ENCODE measurements at places on chromosomes 5 and 9.
A peak's percentile ranks its signal among the peaks of the same experiment; 100 is the strongest.

GRCh38 chr5:93247105-93247504 is 333.9 kb downstream of the NR2F1-AS1 start:
- DNase-seq = no peak

GRCh38 chr9:120569556-120569955 is 10.4 kb downstream of the CDK5RAP2 start:
- DNase-seq = no peak

DNA sequence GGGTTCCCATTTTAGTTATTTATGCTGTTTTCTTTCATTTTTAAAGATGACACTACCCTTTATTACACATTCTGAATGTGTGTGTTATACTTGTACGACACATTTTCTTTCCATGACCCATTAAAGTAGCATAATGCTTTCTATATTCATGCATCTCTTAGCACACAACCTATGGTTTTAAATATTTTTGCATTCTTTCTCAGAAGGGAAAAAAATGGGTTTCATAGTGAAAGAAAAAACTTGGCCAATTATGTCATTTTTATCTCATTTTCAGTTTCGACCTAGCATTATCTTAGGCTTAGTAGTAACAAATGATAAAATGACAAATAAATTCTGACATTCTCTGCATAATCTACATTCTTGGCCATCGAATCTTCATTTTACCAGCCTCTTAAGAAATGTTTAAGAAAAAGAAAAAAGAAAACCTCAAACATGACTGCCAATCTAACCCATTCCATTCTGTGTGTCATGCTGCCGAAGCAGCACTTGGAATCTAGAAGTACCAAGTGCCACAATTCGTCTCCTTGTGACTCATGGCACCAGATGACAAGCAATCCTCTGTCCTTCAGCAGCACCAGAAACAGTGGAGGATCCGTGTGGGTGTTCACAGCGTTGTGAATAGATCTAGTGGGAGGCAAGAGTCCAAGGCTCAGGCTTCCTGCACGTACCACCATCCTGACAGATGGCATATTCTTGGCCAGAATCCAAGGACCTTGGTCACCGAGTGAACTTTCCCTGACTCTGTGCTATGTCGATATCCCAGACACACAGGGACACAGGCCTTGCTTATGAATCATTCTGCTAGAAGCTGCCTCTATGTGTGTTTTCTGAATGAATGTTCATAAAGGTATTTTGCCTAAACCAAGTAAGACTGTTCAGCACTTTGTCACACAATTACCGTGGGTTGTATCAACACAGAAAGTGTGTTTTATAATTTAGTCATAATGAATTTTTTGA is 502.7 kb downstream of the NR2F1-AS1 start:
- DNase-seq = peak; percentile 98

DNA sequence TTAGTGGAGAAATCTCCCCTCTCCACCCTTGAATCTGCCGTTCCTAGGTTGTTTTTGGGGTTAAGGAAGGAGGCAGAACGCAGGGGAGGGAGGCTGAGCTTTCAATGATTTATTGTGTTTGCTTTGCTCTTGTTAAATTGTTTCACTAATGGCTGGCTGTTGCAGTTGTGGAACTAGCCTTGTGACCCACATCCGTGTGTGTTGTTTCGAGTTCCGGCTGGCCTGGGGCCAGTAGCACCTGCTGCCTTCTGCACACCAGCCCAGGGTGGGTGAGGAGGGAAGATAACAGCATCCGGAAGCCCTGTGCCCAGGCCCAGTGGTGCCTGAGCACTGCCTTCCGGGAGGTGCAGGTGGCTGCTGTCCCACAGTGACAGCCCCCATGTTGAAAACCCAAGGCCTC is 3.6 kb downstream of the ERGIC1 start:
- no peak for DNase-seq

DNA sequence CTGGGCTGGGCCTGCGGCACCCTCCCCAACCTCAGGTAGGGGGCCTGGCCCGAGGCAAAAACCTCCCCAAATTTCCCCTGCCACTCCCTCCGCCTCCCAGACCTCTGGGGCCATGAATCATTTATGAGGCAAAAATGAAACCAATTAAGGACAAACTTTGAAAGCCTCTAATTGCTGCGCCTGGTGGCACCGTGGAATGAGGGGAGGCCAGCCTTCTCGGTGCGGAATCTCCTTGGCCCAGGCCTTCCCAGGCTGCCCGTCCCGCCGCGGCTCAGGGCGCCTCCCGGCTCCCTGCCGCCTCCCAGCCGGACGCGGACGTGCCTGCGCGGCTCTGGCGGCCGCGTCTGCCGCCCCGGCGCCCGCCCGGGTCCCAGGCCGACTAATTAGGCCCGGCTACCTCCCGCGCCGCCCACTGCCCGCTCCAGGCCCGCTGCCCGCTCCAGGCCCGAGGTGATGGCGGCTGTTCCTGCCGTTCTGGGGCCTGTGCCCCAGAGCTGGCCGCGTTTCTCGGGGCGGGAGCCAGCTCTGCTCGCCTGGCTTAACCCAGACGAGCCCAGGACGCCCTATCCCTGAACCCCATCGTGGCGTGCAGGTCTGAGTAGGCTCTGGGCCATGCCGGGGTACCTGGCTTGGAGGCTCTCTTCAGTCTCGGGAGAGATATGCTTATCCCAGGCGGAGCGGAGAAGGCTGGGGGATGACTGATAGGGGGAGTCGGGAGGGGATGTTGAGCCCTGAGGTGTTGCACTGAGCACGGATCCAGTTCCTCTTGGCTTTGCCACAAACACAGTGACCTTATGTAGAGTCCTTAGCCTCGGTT is 20.1 kb downstream of the CXXC5 start:
- peak; percentile 67 for DNase-seq

- no peak for DNase-seq
These were observed 778.1 kb upstream of the WWC1 start for GRCh38 chr5:167513381-167513780.

DNA sequence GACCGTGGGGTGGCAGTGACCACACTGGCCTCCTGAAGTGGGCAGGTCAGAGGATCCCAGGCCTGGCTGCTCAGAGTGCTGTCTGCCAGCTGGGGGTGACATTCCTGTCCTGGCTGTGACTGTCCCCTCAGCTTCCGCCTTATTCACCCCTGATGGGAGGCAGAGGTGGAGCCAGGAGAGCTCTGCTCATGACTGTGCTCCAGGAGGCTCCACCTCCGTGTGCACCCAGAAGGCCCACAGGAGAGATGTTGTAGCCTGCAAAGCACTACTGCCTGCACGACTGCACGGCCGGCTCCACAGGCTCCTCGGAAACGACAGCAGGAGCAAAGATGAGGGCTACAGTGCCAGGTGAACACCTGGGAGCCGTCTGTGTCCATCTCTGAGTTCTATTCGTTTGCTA is 60.9 kb downstream of the ROPN1L start:
- no peak for DNase-seq

- no peak for DNase-seq
These were observed 29.2 kb upstream of the NSMF start for GRCh38 chr9:137488327-137488653.

DNA sequence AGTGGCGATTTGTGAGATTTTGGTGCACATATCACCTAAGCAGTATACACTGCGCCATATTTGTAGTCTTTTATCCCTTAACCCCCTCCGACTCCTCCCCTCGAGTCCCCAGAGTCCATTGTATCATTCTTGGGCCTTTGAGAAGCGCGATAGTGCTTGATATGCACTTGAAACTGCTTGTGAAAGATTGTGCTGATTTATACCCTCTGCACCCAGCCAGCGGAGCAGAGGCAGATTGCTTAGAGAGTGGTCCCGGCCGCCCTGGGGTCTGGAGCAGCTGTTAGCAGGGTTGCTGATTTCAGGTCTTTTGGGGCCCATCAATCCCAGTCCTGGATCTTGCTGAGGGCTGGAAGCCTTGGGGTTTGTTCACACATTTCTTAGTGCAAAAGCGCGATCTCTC is 13.0 kb upstream of the FAM240B start:
- DNase-seq = no peak

DNA sequence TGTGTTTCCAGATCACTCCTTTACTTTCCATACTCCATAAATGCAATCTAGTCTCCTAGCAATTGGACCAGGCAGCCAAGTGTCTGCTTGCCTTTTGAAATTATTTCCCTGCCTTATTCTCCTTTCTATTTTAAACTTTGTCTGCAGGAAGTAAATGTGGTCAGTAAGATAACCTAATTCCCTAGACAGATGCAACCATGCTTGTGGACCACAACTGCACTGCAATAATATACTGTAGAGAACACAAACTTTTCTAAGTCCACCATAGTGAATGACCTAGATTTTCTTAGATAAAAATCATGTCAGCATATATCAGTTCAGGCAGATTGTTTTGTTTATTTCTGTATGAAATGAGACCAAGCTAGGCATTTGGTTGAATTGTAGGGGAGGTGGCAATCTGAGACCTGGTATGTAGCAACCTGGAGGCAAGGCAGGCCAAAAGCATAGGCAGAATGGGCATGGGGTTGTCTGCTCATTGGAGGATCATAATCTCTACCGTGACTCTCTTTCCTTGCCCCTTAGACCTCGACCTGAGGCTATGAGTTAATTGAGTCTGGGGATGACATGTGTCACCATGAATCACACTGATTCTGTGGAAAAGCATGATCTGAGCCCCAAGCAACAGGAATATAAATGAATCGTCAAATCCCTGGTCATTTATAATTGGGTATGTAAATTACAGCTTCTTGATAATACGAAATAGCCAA is 20.7 kb downstream of the ACTL7B start:
- DNase-seq = peak; percentile 28

DNA sequence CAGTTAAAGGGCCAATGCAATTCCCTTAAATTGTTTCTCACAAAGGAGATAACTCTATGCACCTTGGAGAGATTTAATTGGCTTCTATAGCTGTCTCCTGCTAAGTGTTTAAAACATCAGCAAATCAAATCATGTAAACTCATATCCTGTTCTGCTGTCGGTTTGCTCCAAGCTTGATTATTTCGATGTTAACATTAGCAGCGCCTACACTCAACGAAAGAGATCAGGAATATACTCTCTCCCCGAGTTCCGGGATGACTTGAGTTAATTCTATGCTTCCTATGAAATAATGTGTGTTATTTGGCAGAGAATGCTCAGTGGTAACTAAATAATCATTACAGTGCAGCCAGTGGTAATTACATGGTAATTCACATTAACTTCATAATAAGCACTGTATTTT is 338.6 kb downstream of the EBF1 start:
- no peak for DNase-seq

GRCh38 chr9:135215571-135216161 is 128.2 kb downstream of the OLFM1 start:
- DNase-seq = no peak

DNA sequence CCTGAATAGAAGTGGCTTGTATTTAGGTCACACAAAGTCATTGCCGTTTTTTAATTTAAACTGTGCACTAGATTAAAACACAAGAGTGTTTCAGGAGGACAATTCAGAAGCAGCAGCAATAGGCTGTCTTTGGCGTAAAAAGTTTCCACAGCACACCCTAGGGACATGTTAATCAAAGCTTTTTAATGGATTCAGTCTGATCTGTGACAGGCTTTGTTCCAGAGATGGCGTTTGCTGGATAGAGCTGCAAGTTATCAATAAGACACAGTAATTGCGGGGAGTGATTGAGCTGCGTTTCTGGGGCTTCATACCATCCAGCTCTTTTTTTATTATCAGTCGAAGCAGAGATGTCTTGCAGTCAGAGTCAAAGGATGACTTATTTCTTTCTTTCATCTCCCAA is 300.3 kb downstream of the ZNF608 start:
- DNase-seq = no peak

GRCh38 chr5:179536676-179537075 is 13.7 kb upstream of the RUFY1 start:
- DNase-seq = no peak

GRCh38 chr5:14998491-14998890 is 126.9 kb upstream of the ANKH start:
- no peak for DNase-seq

DNA sequence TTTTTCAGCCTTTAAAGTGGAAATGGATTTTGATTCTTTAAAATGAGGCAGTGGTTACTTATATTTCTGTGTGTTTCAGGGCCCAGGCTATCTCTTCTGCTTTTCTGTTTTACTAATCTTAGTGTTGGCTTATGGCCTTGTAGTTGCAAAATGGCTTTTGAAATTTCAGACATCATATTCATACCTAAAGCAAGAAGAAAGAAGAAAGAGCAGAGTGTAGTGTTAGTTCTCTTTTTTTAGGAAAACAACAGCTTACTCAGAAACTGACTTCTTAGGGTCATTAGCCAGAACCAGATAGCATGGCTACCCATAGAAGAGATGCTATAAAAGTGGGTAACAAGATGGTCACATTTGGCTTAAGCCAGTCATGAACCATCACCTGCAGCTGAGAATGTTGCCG is 20.9 kb downstream of the ZBED3 start:
- no peak for DNase-seq

- DNase-seq = peak; percentile 98
These were observed 246.9 kb upstream of the GAS1 start for GRCh38 chr9:87193925-87194868.

GRCh38 chr5:73861313-73861988 is 235.5 kb downstream of the ARHGEF28 start:
- peak; percentile 11 for DNase-seq

GRCh38 chr5:55604611-55605067 is 69.9 kb upstream of the PLPP1 start:
- DNase-seq = peak; percentile 86

DNA sequence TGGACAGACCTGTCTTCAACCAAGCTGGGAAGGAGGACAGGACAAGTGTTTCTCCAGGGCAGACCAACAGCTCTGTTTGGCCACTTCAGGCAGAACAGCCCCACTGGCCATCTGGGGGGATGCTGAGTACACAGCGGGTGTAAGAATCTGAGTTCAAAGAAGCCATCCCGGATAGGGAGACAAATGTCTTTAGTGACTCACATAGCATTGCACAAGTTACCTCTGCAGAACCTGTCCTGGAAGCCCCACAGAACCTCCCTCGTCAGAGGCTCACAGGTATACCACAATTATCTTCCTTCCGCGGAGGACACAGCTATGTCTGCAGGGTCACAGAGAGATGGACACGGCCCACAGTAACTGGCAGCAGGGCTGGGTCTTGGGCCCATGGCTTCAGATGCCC is 2.0 kb downstream of the OR2V2 start:
- DNase-seq = no peak

DNA sequence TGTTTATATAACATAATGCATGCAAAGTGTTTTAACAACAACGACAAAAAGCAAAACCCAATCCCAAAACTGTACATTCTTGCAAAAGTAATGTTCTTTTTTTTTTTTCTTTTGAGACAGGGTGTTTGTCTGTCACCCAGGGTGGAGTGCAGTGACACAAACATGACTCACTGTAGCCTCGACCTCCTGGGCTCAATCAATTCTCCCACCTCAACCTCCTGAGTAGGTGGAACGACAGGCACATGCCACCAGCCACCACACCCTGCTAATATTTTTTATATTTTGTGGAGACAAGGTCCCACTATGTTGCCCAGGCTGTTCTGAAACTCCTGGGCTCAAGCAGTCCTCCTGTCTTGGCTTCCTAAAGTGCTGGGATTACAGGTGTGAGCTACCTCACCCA is 13.6 kb upstream of the HAVCR1 start:
- DNase-seq = no peak

- no peak for DNase-seq
These were observed 209.6 kb upstream of the CDH10 start for GRCh38 chr5:24854350-24854749.

GRCh38 chr5:124121198-124121597 is 609.2 kb downstream of the CSNK1G3 start:
- no peak for DNase-seq

- DNase-seq = peak; percentile 89
These were observed 271.6 kb downstream of the PLK2 start for GRCh38 chr5:58188262-58188651.

All from fibroblast of skin of right biceps (primary cell).